Stimulated activated CD8-positive, alpha-beta memory T cell treated with anti-CD3 and anti-CD28 coated beads, Interleukin-4, amount 100 ng/mL, for 48 hours (primary cell): ENCODE measurements at places on chromosomes 3 and 15.

GRCh38 chr3:197828-198491, 1.4 kb downstream of the CHL1 start:
- no peak for DNase-seq

GRCh38 chr15:75989045-75989444, 23.2 kb downstream of the NRG4 start:
- no peak for DNase-seq

GRCh38 chr3:102223132-102223531, 211.7 kb upstream of the ZPLD1 start:
- DNase-seq, result no peak

GRCh38 chr15:47548231-47548630, 169.1 kb upstream of the SEMA6D start:
- no peak for DNase-seq

GRCh38 chr15:37099319-37100108, 835 bp downstream of the MEIS2 start:
- DNase-seq, result no peak

GRCh38 chr15:60551781-60552161, 72.8 kb upstream of the ICE2 start:
- DNase-seq, result no peak

- peak; percentile 42 for DNase-seq
Measured at GRCh38 chr15:56040081-56041035, 46.9 kb upstream of the NEDD4 start.

- DNase-seq, result peak; percentile 42
Measured at GRCh38 chr3:89113893-89114840, 6.7 kb downstream of the EPHA3 start.

DNA sequence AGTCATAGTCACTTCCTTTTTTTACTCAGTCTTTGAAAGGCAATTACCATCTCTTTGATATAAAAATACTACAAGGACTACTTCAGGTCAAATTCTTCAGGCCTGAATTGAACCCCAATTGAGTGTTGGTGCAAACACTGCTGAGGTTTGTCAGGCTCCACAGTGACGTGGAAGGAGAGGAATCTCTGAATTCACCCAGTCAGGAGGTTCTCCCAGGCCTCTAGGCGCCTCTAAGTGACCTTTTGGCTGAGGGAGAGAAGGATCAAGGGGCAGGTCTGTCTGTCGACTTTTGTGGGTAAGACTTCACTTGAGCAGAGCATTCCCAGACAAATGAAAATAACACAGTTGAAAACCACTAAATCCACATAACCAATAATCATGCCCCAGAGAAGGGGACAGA, 227.6 kb upstream of the CHRNA7 start:
- no peak for DNase-seq

GRCh38 chr3:151584566-151584965, 123.7 kb upstream of the IGSF10 start:
- DNase-seq, result no peak

DNA sequence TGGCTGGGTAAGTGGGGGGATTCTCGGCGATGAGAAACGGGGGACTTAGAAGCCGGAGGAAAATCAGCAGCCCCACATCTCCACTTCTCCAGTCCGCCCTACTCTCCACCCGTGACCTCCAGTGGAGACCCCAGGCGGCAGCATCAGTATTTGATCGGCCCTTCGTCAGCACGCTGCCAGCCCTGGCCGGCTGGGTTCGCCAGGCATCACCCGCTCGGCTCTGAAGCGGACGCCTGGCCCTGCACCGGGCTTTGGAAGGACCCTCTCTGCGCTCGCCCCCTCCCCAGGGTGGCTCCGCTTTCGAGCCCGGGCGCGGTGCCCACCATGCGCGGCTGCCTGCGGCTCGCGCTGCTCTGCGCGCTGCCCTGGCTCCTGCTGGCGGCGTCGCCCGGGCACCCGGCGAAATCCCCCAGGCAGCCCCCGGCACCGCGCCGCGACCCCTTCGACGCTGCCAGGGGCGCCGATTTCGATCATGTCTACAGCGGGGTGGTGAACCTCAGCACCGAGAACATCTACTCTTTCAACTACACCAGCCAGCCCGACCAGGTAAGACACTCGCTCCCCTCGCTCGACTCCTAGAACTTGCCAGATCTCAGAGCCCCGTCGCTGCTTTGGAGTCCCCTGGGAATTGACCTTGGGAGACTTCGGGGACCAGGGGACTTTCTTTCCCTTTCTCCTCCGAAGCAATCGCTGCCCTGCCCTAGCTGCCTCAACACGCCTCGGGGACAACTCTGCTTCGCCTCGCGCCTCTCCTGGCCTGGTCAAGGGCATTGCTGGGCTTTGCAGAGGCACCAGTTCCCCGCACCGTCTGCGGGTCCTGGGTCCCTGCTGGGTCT, 561 bp downstream of the SIDT1 start:
- DNase-seq, result peak; percentile 66
